Cardiac fibroblast (primary cell): ENCODE measurements at places on chromosomes 7 and 10.
A peak's percentile ranks its signal among the peaks of the same experiment; 100 is the strongest.

DNA sequence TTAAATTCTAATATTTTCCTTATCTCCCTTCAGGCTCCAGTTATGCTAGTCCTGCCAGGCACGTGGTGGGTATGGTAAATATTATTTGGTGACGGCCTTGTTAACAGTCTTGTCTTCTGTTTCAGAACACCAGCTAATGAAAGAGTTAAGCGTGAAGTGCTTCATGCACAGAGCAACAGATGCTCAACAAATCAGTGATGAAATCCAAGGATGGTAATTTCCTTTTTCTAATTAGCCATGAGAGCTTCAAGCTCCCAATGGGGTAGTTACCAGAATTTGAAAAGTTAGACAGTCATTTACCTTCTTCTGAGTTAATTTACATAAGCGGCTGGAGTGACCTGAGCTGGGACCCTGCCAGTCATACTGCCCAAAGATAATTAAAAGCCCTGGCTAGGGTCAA lies 1.9 kb upstream of the OTUD1 start:
- no peak for DNase-seq

DNA sequence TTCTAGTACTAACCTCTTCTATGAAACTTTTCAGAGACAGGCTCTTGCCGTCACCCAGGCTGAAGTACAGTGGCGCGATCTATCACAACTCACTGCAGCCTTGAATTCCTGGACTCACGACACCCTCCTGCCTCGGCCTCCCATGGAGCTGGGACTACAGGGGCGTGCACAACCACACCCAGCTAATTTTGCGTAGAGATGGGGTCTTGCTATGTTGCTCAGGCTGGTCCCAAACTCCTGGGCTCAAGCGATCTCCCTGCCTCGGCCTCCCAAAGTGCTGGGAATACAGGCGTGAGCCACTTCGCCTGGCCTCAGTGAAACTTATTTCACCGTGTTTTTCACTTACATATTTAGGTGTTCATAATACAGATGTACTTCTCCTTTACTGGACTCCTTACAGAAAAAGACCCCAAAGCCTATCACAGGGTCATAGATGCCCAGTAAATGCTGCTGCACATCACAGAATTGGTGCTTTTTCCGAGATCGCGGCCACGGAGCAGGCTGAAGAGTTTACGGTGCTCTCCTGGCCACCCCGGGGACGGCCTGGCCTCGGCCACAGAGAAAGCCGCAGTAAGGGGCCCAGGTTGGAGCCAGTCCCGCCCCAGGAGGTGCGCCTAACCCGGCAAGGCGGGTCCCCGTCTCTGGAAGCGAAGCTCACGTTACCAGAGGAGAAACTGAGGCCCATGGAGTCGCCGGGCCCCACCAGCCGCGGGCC lies 595 bp downstream of the TBL2 start:
- DNase-seq: peak; percentile 22

DNA sequence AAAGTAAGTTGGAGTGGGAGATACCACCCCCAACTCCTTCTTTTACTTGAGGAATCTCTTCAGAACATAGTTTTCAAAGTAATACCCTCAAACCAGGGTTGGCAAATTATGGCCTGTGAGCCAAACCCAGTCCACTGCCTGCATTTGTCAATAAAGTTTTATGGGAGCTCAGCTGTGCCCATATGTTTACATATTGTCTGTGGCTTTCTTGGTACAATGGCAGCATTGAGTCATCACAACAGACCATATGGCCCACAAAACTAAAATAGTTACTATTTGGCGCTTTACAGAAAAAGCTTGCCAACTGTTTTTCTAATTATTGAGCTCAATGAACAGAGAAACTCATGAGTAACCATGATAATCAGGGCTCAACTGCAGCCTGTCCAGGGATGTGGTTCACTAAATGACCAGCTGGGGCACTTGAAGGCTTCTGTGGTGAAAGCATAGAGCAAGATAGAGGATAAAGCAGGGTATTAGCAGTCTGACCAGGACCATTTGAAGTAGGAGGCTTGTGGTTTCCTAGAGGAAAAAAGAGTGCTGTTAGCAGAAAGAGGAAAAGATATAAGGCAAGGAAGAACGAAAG lies 196.0 kb upstream of the GRB10 start:
- DNase-seq: peak; percentile 36

GRCh38 chr7:92794831-92795230 lies 41.5 kb downstream of the CDK6 start:
- DNase-seq: no peak

DNA sequence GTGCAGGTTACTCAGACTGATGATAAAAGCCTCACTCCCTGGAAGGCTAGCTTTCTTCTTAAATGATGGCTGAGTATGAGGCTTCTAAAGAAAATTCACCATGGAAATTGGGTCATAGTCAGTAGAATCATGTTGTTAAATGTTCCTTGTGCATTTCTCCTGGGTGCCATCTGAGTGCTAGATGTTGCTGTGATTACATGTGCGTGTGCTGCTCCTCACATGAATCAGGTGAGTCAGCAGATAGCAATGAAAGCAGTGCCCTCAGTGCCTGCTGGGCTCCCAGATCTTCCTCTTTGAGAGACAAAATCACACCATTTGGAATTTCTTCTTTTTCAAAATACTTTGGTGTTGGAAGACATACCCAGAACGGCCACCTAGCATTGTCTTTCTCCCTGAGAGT lies 331.7 kb downstream of the XPNPEP1 start:
- DNase-seq: no peak

GRCh38 chr7:47649919-47650318 lies 68.0 kb upstream of the TNS3 start:
- DNase-seq: no peak

GRCh38 chr10:11114269-11114668 lies 96.6 kb downstream of the CELF2 start:
- no peak for DNase-seq

- DNase-seq: no peak
Measured at GRCh38 chr10:124074501-124075109, 18.8 kb downstream of the CHST15 start.

DNA sequence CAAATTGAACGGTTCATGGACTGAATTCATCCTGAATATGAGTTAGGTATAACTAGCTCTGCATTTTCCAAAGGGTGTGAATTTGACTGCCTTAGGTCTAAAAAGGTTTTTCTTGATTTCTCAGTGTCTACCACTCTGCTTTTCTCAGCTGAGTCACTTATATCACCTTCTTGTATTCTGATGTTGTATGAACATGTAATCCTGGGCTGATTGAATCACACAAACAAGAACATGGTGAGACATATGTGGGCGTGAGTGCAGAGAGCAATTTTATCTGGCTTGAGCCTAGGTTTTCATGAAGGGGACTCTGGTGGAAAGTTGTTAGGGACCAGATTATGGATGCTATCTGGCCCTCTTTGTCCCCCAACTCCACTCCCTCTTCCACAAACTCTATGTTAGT lies 239.8 kb downstream of the SUGCT start:
- DNase-seq: no peak

DNA sequence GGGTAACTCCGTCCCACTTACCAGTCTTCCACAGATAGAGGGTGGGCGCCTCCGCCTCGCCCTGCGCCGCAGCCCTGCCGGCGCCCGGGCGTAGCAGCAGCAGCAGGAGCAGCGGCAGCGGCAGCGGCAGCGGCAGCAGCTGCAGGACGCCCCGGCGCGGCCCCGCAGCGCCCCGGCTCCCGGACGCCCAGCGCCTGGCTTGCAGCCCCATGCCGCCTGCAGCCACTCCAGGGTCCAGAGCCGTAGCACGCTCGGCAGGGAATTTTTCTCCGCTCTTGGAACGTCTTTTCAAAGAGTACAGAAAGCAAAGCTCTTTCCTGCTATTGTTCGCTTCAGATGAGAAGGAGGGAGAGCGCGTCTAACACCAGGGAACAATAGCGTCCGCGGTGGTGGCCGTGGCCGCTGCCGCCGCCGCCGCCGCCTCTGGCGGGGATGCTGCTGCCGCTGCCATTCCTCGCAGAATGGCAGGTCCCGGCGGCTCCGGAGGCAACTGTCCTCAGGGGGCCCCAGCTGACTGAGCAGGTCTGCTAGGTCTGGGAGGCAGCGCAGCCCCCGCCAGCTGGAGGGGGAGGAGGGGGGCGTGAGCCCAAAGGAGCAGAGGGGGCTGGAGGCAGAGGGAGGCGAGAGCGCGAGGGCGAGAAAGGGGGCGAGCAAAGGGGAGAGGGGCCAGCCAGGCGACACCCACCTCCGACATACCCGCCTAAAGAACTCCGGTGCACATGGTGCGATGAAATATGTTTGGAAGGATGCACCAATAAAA lies at the start of gene THSD7A:
Gene THSD7A (minus strand): TSS at position 463 of the 760 bp plus-strand sequence. CDS start 252 bp downstream, at position 211.
- DNase-seq: peak; percentile 70

- no peak for DNase-seq
Measured at GRCh38 chr7:7673240-7673550, 32.6 kb downstream of the UMAD1 start.

- DNase-seq: no peak
Measured at GRCh38 chr7:143426479-143427142, 16.6 kb upstream of the TAS2R60 start.

GRCh38 chr10:43340619-43341018 lies 30.8 kb upstream of the FXYD4 start:
- DNase-seq: no peak
